ENCODE measurements at places on chromosomes 2 and 18. TPM values are rescaled to one million over a fixed set of nuclear protein-coding genes. Genes with fewer than 3 reads are reported as not detected.

REG1B gene
- polyA plus RNA-seq = not detected

C1QL2 gene
- polyA plus RNA-seq = not detected

ATP6V1C2 gene
- 0.26 TPM for polyA plus RNA-seq

TXNL4A gene
- polyA plus RNA-seq = 209 TPM

PLGLB2 gene
- polyA plus RNA-seq = not detected

ADAM23 gene
- polyA plus RNA-seq = not detected

METTL4 gene
- polyA plus RNA-seq = 12.0 TPM

REG3A gene
- polyA plus RNA-seq = not detected

SLC16A14 gene
- not detected for polyA plus RNA-seq

COL6A3 gene
- 0.04 TPM for polyA plus RNA-seq

CIB4 gene
- polyA plus RNA-seq = not detected

RBBP8 gene
- polyA plus RNA-seq = not detected

BBS5 gene
- polyA plus RNA-seq = 0.51 TPM

CRYBA2 gene
- polyA plus RNA-seq = not detected

NTSR2 gene
- polyA plus RNA-seq = not detected

M1AP gene
- polyA plus RNA-seq = not detected

CELF4 gene
- 0.07 TPM for polyA plus RNA-seq

TNFRSF11A gene
- 23.3 TPM for polyA plus RNA-seq

ERBB4 gene
- not detected for polyA plus RNA-seq

LTBP1 gene
- 2.0 TPM for polyA plus RNA-seq

HRH4 gene
- polyA plus RNA-seq = not detected

UGT1A10 gene
- not detected for polyA plus RNA-seq

CHRNG gene
- polyA plus RNA-seq = not detected

BOLL gene
- not detected for polyA plus RNA-seq

SOS1 gene
- 12.8 TPM for polyA plus RNA-seq

C2orf66 gene
- polyA plus RNA-seq = 0.16 TPM

PIK3C3 gene
- 28.1 TPM for polyA plus RNA-seq

CETN1 gene
- not detected for polyA plus RNA-seq

TLX2 gene
- not detected for polyA plus RNA-seq

TMEM169 gene
- polyA plus RNA-seq = 0.49 TPM

SATB2 gene
- polyA plus RNA-seq = not detected

SERPINB7 gene
- polyA plus RNA-seq = not detected

SKOR2 gene
- not detected for polyA plus RNA-seq

HJURP gene
- 1.2 TPM for polyA plus RNA-seq

DUSP2 gene
- 555 TPM for polyA plus RNA-seq

GATA6 gene
- 0.09 TPM for polyA plus RNA-seq

LIPG gene
- polyA plus RNA-seq = not detected

TUBB8B gene
- polyA plus RNA-seq = not detected

HTR2B gene
- not detected for polyA plus RNA-seq

GLI2 gene
- not detected for polyA plus RNA-seq

DLX1 gene
- polyA plus RNA-seq = not detected

PSMA8 gene
- polyA plus RNA-seq = not detected

ANKAR gene
- 9.2 TPM for polyA plus RNA-seq

GAL3ST2 gene
- not detected for polyA plus RNA-seq

TCF23 gene
- not detected for polyA plus RNA-seq

REG3G gene
- polyA plus RNA-seq = not detected

C2orf78 gene
- polyA plus RNA-seq = not detected

PDE1A gene
- polyA plus RNA-seq = 2.6 TPM

NGEF gene
- not detected for polyA plus RNA-seq

FAM237A gene
- polyA plus RNA-seq = not detected

Data from immature natural killer cell (primary cell).